ENCODE measurements at places on chromosomes 13 and 19. TPM values are rescaled to one million over a fixed set of nuclear protein-coding genes. Genes with fewer than 3 reads are reported as not detected.

ITGBL1 gene
- total RNA-seq, result not detected

DMKN gene
- not detected for total RNA-seq

RELB gene
- total RNA-seq, result 33.1 TPM

KLK10 gene
- not detected for total RNA-seq

FXYD1 gene
- 0.70 TPM for total RNA-seq

GNA15 gene
- 83.6 TPM for total RNA-seq

GPR180 gene
- 7.3 TPM for total RNA-seq

All from T-helper 2 cell treated with Interferon-gamma antibody and Interleukin-4, amounts not matched to agents 100 ng/mL and 5 ng/mL, for 36 hours (primary cell).